ENCODE measurements at places on chromosomes 3 and 15.

DNA sequence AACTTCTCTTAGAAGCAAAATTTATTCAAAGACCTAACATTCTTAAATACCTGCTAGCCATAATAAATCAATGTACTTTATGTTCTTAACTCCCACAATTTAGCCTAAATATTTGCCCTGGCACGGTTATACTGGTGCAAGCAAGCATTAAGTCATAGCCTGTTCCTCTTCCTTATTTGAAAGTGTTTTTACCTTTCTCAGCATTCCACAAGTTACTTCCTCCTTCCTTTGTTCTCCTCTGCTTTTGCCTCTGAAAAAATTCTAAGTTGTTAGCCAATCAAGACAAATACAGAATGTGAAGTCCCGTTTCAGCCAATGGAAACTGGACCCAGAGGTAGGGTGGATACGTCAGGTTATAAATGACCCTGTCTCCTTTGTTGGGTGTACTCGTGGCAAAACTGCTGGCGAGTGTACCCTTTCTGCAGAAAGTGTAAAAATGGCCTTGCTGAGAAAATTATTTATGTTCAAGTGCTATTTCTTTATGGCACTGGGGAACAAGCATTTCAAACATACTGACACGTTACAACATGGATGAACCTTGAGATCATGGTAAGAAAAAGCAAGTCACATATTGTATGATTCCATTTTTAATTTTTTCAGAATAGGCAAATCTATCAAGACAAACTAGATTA, 3.1 kb upstream of the TATDN2 start:
- DNase-seq = no peak

- no peak for DNase-seq
These were observed 94.2 kb downstream of the NUP210 start for GRCh38 chr3:13325892-13326443.

- no peak for DNase-seq
These were observed 39.2 kb downstream of the DUT start for GRCh38 chr15:48370460-48370859.

DNA sequence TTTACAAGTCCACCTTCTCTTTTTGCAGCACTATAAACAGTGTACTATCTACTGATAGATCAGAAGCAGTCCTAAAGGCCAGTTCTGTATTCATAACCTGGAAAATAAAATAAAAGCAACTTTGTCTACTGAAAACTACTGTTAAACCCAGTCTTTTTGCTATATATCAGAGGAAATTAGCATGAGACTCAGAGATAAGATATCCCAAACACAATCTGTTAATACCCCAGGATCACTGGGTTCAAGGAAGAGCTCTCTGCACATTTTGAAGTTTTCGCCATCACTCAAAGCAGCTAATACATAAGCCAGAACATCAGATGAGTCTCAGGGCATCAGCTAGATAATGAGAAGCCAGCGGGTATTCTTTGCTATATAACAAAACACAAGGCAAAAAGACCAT, 21.8 kb downstream of the OSBPL10 start:
- no peak for DNase-seq

- DNase-seq = peak; percentile 56
These were observed 9.2 kb downstream of the FAM162A start for GRCh38 chr3:122392868-122393844.

GRCh38 chr3:96538186-96538585, 276.2 kb upstream of the EPHA6 start:
- no peak for DNase-seq

- DNase-seq = peak; percentile 91
These were observed 8.9 kb upstream of the ZNF619 start for GRCh38 chr3:40468018-40468417.

DNA sequence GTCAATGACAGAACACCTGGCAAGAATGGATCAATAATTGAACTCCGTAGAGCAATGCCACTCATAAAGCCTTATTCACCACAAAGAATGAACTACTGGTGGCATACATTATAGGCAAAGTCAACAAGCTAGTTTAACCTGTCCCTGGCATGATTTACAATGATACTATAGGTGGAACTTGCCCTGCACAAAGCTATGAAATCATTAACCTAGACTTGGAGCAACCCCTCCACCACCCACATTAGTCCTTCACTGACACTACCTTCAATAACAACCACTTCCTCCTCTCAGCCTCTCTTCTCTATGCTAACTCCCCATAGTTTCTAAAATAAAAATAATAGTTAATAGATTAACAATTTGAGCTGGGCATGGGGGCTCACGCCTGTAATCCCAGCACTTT, 54.4 kb downstream of the ACAP2 start:
- peak; percentile 81 for DNase-seq

DNA sequence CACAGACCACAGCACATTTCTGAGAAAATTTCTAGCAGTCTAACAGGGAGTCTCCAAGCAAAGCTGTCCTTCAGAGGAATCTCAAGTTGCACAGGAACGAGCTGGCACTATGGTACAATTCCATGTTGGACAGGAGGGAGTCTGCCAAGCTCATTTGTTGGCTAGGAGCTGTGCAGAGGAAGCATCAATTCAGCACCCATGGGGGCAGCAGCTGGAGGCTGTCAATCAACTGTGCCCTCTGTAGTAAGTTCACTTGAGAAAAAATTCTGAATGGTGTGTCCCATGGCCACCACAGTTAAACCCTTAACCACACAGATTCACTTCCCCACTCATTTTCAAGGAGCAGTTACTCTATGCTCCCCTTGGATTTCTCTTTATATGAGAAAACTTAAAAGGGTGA, 298.5 kb upstream of the PPP2R3A start:
- DNase-seq = no peak

- DNase-seq = no peak
These were observed 102.6 kb upstream of the SLC6A6 start for GRCh38 chr3:14299767-14300166.

- no peak for DNase-seq
These were observed 56.5 kb upstream of the GOLGA6L2 start for GRCh38 chr15:23503576-23503975.

DNA sequence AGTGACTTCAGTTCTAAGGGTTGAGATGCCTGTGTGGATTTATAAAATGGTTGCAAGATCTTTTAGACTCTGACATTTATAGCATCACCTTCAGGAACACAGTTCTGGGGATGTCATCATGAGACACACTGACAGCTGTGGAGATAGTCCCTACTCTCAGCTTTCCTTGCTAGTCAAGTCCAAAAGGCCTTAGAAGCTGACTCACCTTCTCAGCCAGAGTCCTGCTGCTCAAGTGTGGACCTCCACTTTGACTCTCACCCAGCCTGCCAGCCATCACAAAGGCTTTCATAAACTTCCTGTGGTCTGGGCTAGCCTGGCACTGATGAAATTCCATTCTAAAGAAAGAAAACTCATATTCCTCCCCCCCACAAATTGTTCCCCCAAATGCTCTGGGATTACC, 44.8 kb downstream of the TMEM39A start:
- no peak for DNase-seq

GRCh38 chr3:122031123-122031468, 9.0 kb upstream of the ILDR1 start:
- DNase-seq = no peak

GRCh38 chr3:127985655-127986225, 66.5 kb upstream of the SEC61A1 start:
- no peak for DNase-seq

- DNase-seq = peak; percentile 93
These were observed at the start of gene HYPK for GRCh38 chr15:43800286-43801141. Gene HYPK, plus strand, starts transcription at chr15:43800599. Its CDS starts 24 bp downstream, at chr15:43800623.

GRCh38 chr15:70643783-70644125, 119.6 kb downstream of the UACA start:
- DNase-seq = peak; percentile 29

DNA sequence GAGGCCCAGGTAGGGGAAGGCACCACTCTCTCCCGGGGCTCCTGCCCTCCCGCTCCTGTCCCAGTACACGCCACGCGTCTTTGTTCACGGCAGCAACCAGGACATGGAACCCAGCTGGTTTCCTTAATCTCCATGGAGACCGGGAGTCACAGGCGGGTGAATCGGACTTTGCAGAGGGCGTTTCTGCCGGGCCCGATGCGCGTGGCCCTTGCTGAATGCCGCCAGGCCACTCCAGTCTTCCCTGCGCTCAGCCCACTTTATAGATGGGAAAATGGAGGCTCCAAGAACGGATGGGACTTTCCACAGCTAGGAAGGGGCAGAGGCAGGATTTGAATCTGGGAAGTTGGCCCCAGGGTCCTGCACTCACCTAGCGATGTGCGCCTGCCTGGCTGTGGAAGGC, 7.4 kb downstream of the PLXND1 start:
- no peak for DNase-seq

DNA sequence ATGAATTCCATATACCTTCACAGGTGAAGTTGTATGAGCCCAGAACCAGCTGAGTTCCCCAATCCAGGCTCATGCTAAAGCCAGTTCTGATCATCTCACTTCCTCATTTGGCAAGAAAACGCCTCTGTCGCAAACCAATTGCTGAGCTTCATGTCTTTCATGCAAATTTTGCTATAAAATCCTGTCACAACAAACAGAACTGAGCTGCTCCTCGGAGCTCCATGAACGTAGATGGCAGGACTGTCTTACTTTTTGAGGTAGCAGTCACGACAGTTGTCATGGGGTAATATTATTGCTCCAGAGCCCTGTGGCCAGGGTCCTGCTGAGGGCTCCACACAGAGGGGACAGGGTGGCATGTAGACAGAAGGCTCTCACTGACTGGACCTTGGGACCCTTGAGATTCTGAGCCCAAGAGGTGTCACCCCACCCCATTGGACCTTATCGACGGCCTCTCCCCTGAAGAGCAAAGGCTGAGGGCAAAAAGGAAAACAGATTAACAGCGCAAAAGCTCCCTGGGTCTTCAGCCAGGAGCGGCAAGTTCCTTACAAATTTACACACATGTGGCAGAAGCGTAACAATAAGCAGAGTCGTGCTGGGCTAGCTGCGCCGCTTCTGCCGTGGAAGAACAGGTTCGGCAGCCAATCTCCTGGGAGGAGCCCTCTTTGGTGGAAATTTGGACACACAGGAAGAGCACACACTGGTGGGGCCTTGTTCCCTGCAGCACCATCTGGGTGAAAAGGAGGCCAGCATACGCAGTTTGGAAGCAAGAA, 249.2 kb downstream of the OPA1 start:
- peak; percentile 68 for DNase-seq

GRCh38 chr3:194521510-194522260, 34.9 kb upstream of the ATP13A3 start:
- DNase-seq = no peak

DNA sequence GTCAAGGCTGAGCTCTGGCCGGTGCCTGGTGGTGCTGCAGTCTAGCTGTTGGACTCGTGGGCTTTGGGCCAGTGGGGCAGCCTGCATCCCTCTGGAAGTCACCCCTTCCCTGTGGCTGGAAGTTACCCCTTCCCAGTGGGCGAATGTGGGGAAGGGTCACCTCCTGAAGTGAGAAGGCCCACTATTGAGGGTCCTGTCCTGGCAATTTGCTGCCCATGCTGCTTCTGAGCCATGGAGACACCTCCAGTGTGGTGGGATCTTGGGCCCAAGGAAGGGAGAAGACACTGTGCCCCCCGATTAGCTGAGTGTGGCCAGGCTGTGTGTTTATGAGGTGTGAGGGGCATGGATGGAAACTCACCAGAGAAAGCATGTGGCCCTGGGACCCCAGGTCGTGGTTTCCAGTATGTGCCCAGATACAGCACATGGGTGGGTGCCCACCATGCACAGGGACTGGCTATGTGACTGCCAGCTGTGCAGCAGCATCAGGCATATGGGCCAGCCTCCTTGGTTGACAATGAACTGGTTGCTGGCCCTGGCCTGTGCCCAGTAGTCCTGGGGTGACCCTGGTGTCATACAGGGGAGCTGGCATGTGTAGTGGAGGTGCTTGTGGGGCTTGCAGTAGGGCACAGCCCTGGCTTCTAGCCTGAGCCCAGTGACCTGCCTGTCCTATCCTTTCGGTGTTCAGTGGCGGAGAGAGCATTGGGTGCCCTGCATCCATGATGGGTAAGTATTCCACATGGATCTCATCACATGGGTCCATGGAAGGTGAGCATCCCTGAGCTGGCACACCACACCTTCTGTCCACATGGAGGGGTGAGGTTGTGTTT, 221.2 kb downstream of the SNRPN start:
- DNase-seq = no peak

Data from T47D (cell line).